ENCODE measurements at places on chromosomes 16 and 17.

GRCh38 chr16:56514845-56515244, 5.0 kb downstream of the BBS2 start:
- DNase-seq, result peak; percentile 24

GRCh38 chr16:50688867-50689266, 4.5 kb upstream of the NOD2 start:
- DNase-seq, result no peak

DNA sequence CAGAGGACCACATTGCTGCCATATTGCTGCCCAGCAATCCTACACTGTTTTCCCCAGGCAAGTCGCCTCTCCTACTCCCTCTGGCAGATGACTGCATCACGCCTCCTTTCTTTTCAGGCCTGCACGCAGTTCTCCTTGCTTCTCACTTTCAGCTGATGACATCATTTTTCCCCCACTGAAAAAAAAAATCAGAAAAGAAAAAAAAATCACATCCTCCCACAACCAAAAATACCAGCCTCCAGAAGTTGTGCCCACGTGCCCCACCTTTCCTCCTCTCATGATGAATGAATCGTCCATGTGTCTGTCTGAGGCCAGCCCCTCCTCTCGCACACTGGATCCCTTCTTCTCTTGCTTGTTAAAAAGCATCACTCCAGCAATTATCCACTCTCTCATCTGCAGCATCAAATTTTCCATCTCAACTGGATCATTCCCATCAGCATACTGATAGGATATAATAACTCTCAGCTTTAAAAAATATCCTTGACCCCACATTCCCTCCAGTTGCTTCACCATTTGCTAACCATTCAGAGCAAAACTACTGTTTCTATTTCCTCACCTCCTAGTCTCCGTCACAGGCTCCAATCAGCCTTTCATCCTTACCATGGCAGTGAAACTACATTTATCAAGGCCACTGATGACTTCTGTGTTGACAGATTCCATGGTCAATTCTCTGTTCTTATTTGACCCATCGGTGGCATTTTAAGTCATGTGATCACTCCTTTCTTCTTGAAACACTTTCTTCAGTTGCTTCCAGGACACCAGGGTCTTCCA, 30.1 kb upstream of the DYNLL2 start:
- no peak for DNase-seq

DNA sequence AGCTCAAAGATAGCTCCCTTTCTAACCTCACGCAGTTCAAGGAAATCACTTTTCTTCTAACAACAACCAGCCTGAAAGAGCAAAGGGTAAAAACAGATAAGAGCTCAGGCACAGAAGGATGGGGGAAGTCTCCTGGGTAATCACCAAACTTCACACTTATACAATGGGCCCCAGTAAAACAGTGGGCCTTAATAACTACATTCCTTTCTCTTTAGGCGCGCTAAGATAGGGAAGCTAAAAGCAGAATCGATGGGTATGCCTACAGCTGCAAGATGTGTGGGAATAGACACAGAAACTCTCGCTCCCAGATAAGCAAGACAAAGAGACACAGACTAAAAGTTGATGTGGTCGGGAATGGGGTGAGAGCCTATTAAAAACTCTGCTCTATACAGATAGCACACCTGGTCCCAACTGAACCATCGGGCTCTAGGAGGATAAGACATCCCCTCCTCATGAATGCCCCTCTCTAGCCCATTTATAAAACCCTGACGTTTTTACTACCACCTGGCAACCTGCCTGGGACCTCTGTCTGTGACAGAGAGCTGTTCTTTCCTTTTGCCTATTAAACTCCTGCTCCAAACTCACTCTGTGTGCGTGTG, 826 bp downstream of the LYZL6 start:
- no peak for DNase-seq

DNA sequence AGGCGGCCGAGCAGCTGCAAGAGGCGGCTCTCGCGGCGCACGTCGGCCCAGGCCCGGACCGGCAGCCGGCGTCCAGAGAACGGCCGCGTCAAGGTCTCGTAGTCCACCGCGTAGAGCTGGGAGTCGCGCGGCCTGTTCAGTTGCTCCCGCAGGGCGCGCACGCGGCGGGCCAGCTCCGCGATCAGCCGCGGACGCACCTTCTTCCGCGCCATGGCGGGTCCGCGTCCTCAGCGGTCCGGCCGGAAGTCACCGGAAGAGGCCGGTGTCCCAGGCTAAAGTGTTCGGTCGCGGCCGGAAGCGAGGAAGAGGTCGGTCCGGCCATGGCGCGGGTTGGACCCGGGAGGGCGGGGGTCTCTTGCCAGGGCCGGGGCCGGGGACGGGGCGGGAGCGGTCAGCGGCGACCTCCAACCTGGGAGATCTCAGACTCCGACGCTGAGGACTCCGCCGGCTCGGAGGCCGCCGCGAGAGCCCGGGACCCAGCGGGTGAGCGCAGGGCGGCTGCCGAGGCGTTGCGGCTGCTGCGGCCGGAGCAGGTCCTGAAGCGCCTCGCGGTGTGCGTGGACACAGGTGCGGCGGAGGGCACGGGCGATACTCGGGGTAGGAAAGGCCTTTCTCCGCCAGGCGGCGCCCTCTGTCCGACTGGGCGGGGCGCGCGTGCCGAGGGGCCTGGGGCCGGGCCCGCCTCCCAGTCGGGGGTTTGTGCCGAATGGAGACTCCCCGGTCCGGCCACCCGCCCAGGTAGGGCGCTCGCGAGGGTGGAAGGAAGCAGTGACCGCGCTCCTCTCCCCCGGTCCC, at the start of gene MRPS34:
TSS of gene MRPS34 (minus strand) at position 227 of the 795 bp plus-strand sequence. CDS start at position 212, 15 bp downstream.
- peak; percentile 82 for DNase-seq

DNA sequence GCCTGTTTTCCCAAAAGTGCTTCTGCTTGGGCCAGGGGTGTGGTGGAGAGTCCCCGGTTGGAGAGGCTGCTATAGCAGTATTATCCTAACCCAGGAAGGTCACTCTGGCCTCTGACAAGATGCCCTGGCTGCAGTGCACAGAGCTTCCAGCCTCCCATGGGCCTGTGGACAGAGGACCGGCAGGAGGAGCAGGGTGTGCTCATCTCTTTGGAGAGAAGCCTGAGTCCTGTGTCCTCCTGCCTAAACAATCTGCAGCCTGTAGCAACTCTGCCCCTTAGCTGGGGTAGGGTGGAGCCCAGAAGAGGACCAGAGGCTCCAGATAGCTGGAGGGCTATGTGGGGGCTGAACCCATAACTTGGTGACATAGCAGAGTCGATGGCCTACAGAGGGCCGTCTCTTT, 78.0 kb downstream of the MPRIP start:
- DNase-seq, result peak; percentile 46

GRCh38 chr17:35116845-35117244, 2.8 kb downstream of the RAD51D start:
- no peak for DNase-seq

DNA sequence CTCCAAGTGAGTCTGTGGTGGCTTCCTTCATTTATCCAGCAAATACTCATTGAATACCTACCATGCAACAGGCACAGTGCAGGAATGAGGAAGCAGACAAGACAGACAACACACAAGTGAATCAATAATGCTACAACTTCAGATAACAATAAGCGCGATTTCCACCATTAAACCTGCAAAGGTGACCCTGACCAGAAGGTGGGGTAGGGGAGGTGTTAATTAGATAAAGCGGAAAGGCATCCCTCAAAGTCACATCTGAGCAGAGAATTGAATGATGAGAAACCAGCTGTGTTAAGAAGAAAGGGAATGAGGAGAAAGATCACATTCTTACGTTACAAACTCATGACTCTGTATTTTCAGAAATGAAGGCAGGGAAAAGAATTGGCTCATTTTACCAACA, 26.3 kb downstream of the ZZEF1 start:
- DNase-seq, result no peak

DNA sequence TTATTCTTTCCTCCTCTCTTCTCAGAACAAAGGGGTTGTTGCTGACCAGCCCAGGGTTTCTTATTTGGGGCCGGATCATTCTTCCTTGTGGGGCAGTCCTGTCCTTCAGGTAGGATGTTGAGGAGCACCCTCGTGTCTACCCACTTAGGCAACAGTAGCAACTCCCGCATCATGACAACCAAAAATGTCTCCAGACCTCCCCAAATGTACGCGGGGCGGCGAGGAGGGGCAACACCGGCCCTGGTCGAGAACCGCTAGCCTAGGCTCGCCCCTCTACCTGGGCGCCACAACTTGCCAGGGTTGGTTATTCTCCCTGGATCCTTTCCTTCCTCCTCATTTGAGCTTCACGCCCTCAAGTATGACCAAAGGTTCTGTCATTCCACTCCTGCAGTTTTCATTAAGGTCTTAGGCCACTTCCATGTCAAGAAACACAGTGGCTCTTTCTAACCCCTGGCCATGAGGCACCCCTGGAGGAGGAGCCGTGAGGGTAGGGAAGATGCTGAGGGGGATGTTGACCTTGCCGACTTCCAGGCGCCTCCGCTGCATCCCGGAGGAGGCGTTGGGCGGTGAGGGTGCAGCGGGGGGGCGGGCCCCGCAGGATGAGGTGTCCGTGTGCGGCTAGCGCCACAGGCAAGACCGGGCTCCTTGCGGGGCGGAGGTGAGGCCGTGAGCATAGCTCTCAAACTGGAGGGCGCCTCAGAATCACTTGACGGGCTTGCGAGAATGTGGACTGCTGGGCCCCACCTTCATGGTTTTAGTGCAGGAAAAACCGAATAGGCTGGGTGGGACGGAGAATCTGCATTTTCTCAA, 712 bp upstream of the SPECC1 start:
- DNase-seq, result peak; percentile 30

DNA sequence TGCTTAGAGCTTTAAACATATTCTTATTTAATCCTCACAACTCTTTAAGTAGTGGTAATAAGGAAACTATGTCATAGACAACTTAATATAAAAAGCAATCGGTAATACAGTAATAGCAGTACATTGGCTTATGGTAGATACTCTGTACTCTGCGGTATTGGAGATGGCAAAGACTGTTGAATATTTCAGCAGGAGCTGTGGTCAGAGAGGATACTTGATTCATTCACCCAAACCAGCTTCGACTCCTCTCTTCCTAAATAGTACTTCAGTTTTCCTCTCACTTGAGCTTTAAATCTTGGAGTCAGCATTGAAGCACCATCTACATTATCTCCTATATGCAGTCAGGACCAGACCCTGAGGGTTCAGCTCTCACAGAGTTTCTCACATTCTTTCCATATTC, 169.3 kb downstream of the CYB561 start:
- DNase-seq, result no peak

GRCh38 chr17:49210158-49211029, at the start of the genes ABI3 and GNGT2:
ABI3 (plus strand) TSS chr17:49210707; CDS start chr17:49210725, 18 bp downstream.
GNGT2 (minus strand) TSS chr17:49210574; CDS start chr17:49207422, 3,152 bp downstream.
- no peak for DNase-seq

Measured in cerebellar cortex (tissue), 1 donor.